ENCODE measurements at places on chromosomes 1 and 21. TPM values are rescaled to one million over a fixed set of nuclear protein-coding genes. Genes with fewer than 3 reads are reported as not detected.

GRCh38 chr1:9875636-9876000 lies 34.5 kb downstream of the CTNNBIP1 start:
- H3K4me3 ChIP-seq: peak overlapping the region; percentile 58
- no peak for DNase-seq
- H3K27ac ChIP-seq: peak overlapping the region; percentile 29

DNA sequence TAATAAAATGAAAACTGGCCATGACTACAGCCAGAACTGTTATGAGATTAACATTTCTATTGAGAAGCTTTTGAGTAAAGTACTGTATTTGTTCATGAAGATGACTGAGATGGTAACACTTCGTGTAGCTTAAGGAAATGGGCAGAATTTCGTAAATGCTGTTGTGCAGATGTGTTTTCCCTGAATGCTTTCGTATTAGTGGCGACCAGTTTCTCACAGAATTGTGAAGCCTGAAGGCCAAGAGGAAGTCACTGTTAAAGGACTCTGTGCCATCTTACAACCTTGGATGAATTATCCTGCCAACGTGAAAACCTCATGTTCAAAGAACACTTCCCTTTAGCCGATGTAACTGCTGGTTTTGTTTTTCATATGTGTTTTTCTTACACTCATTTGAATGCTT lies 164.0 kb downstream of the NEK7 start:
- H3K27ac ChIP-seq: no peak overlapping the region
- no peaks in the 10 kb centered on the region for H3K27me3 ChIP-seq
- no peak for DNase-seq
- no peak overlapping the region for H3K4me3 ChIP-seq
- H3K4me1 ChIP-seq: no peaks in the 10 kb centered on the region

DNA sequence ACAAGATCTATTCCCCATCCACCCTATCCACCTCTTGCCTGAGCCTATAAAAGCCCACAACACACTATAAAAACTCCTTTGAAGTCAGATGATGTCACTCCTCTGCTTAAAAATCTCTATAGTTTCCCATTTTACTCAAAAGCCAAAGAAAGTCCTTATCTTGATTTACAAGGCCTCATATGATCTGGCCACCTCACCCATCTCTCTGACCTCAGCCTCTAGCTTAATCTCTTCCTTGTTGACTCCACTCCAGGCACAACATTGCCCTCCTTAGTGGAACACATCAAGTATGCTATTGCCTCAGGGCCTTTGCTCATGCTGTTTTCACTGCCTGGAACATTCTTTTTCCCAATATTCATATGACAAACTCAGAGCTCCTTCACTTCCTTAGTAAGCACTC lies 33.3 kb downstream of the ZNF281 start:
- H3K27me3 ChIP-seq: no peaks in the 10 kb centered on the region
- H3K4me1 ChIP-seq: peaks cover 12% of the 10 kb centered on the region
- no peak for DNase-seq
- H3K4me3 ChIP-seq: no peak overlapping the region
- no peak overlapping the region for H3K27ac ChIP-seq
- no peaks in the 10 kb centered on the region for H3K36me3 ChIP-seq

- H3K27me3 ChIP-seq: no peaks in the 10 kb centered on the region
- H3K4me1 ChIP-seq: no peaks in the 10 kb centered on the region
- H3K4me3 ChIP-seq: no peak overlapping the region
- H3K36me3 ChIP-seq: no peaks in the 10 kb centered on the region
- DNase-seq: no peak
- H3K27ac ChIP-seq: no peak overlapping the region
These were observed 268.7 kb downstream of the PTGER3 start for GRCh38 chr1:70778934-70779333.

GRCh38 chr1:211959680-211960079 lies 75.7 kb downstream of the INTS7 start:
- no peaks in the 10 kb centered on the region for H3K27me3 ChIP-seq
- H3K4me1 ChIP-seq: no peaks in the 10 kb centered on the region
- no peak for DNase-seq
- no peak overlapping the region for H3K27ac ChIP-seq
- no peaks in the 10 kb centered on the region for H3K36me3 ChIP-seq
- H3K4me3 ChIP-seq: no peak overlapping the region

GRCh38 chr1:41618066-41618825 lies 133.8 kb upstream of the EDN2 start:
- H3K27ac ChIP-seq: no peak overlapping the region
- no peaks in the 10 kb centered on the region for H3K27me3 ChIP-seq
- H3K4me1 ChIP-seq: peaks cover 8% of the 10 kb centered on the region
- no peak for DNase-seq
- H3K4me3 ChIP-seq: no peak overlapping the region

- no peak for DNase-seq
- no peak overlapping the region for H3K27ac ChIP-seq
- H3K4me1 ChIP-seq: no peaks in the 10 kb centered on the region
- no peak overlapping the region for H3K4me3 ChIP-seq
- H3K36me3 ChIP-seq: no peaks in the 10 kb centered on the region
- no peaks in the 10 kb centered on the region for H3K27me3 ChIP-seq
These were observed 343.9 kb upstream of the DPYD start for GRCh38 chr1:98264727-98265126.

- H3K27ac ChIP-seq: no peak overlapping the region
- DNase-seq: no peak
- H3K36me3 ChIP-seq: no peaks in the 10 kb centered on the region
- H3K4me1 ChIP-seq: no peaks in the 10 kb centered on the region
- H3K27me3 ChIP-seq: no peaks in the 10 kb centered on the region
These were observed 375.6 kb downstream of the BRINP2 start for GRCh38 chr1:177546346-177546745.

- H3K4me1 ChIP-seq: peaks cover 4% of the 10 kb centered on the region
- H3K4me3 ChIP-seq: no peak overlapping the region
- no peaks in the 10 kb centered on the region for H3K27me3 ChIP-seq
- DNase-seq: no peak
- H3K36me3 ChIP-seq: peaks cover 14% of the 10 kb centered on the region
These were observed 23.3 kb downstream of the TOMM20 start for GRCh38 chr1:235105051-235106043.

Gene KRTAP7-1
- not detected for total RNA-seq

Gene CKS1B
- 13.5 TPM for total RNA-seq

Gene CRNN
- not detected for total RNA-seq

Measured in thoracic aorta (tissue), 2 donors.